ENCODE measurements at places on chromosomes 6 and 20. TPM values are rescaled to one million over a fixed set of nuclear protein-coding genes. Genes with fewer than 3 reads are reported as not detected.

Gene RCAN2
- 2.2 TPM for total RNA-seq

Gene REM1
- total RNA-seq: 9.6 TPM

Gene ILRUN
- 46.9 TPM for total RNA-seq

Gene CCN6
- total RNA-seq: 0.09 TPM

Gene ADTRP
- total RNA-seq: 0.22 TPM

Gene FOXF2
- 0.22 TPM for total RNA-seq

Gene SRF
- total RNA-seq: 21.9 TPM

Gene OR2J3
- total RNA-seq: not detected

GRCh38 chr6:145629478-145629877 is 105.8 kb downstream of the EPM2A start:
- no peak overlapping the region for H3K4me3 ChIP-seq
- no peak overlapping the region for H3K27ac ChIP-seq
- no peaks in the 10 kb centered on the region for H3K27me3 ChIP-seq
- no peak for DNase-seq

- no peaks in the 10 kb centered on the region for H3K27me3 ChIP-seq
- peak overlapping the region; percentile 98 for H3K27ac ChIP-seq
- no peak for DNase-seq
Observed at GRCh38 chr20:347317-347639, 367 bp downstream of the NRSN2 start.

GRCh38 chr6:13142611-13143010 is 185.7 kb downstream of the TBC1D7 start:
- H3K27ac ChIP-seq: no peak overlapping the region
- H3K27me3 ChIP-seq: no peaks in the 10 kb centered on the region
- H3K36me3 ChIP-seq: no peaks in the 10 kb centered on the region
- DNase-seq: no peak
- H3K4me1 ChIP-seq: no peaks in the 10 kb centered on the region
- H3K4me3 ChIP-seq: no peak overlapping the region

DNA sequence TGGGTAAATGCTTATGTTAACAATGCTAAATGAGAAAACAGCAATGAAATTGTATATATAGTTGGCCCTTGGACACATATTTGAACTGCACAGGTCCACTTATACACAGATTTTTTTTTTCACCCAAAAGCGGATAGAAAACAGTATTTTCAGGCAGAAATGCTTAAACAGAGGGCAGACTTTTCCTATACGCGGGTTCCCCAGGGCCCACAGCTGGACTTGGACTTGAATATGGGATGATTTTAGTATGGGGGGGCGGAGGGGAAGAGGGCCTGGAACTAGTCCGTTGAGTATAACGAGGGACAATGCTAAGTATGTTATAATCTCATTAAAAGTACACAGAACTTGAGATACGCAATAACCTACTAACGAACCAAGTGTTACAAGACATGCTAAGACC is 1.1 kb upstream of the PRSS35 start:
- peaks cover 8% of the 10 kb centered on the region for H3K27me3 ChIP-seq
- peak overlapping the region; percentile 65 for H3K27ac ChIP-seq
- H3K4me1 ChIP-seq: peaks cover 14% of the 10 kb centered on the region
- no peak overlapping the region for H3K4me3 ChIP-seq
- H3K36me3 ChIP-seq: no peaks in the 10 kb centered on the region

DNA sequence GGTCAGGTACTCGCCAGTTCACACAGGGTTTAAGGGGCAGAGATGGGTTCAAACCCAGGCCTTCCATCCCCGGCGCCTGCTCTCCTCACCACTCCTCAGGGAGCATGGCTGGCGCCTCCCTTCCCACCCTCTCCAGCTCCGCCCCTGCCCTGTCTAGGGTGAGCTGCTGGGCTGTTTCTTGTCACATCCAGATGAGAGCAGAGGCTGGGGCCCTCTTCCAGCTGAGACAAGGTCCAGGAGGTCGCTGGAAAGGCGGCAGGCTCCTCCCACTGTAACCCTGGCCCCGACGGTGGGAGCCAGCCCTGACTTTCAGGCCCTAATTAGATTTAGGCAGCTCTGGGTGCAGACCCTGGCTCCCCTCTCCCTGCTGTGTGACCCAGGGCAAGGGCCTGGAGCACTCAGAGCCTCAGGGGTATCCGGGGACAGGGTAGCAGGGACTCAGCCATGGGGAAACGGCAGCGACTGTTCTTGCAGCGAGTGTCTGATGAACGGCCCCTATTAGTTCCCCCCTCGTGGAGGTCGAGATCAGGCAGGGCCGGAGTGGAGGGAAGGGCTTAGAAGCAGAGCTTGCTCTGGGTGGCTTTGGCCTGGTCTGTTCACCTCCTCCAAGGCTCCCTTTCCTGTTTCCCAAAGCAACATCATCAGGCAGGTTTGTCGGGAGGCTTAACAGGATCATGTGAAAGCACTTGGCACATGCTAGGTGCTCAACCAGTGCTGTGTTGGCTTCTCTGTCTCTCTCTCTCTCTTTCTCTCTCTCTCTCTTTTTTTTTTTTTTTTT is 33.4 kb downstream of the SNAI1 start:
- no peak overlapping the region for H3K27ac ChIP-seq
- no peaks in the 10 kb centered on the region for H3K27me3 ChIP-seq
- DNase-seq: no peak

GRCh38 chr6:160447350-160447749 is 99.2 kb downstream of the SLC22A3 start:
- H3K36me3 ChIP-seq: peaks cover 6% of the 10 kb centered on the region
- no peaks in the 10 kb centered on the region for H3K27me3 ChIP-seq
- DNase-seq: no peak

GRCh38 chr20:47985092-47985850 is 200.0 kb upstream of the SULF2 start:
- no peak overlapping the region for H3K27ac ChIP-seq
- peak; percentile 34 for DNase-seq
- peaks cover 11% of the 10 kb centered on the region for H3K4me1 ChIP-seq
- H3K36me3 ChIP-seq: no peaks in the 10 kb centered on the region
- no peak overlapping the region for H3K4me3 ChIP-seq

GRCh38 chr6:89501222-89501621 is 68.3 kb downstream of the ANKRD6 start:
- H3K36me3 ChIP-seq: no peaks in the 10 kb centered on the region
- no peaks in the 10 kb centered on the region for H3K27me3 ChIP-seq
- H3K27ac ChIP-seq: no peak overlapping the region
